ENCODE measurements at places on chromosomes 12 and 14.

GRCh38 chr12:121184425-121184824 is 25.5 kb upstream of the P2RX4 start:
- no peak for DNase-seq

DNA sequence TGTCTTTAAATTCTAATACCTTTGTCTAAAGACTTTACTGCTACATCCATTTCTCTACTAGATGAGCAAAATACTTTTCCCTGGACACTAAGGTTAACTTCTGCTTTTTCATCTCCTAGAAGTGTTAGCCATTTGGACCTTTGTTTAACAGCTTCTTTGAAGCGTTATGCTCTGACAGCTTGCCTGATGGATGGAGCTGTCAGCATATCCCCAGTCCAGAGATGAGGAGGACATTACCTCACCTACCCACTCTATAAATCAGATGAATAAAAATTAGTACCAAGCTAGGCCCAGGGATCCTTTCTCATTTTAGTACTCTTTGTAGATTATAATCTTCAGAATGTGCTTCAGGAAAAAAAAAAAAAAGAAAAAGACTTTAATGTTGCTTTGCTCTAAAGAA is 222.7 kb downstream of the PELI2 start:
- DNase-seq: no peak

DNA sequence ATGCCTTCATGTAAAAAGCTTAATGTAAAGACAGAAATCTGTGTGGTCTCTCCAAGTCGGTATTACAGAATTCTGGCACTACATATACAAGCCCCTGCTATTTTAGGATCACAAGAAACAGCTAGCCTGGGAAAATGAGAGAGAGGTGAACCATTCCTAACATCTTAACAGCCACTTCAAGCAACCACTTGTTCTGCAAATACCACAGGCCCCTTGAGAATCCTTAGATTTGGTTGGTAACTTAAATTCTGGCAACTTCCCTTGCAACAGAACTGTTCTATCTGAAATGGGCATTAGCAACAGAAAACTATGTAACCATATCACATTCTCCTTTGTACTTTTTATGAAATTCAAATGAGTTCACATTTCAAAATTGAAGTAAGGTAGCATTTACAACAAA is 68.5 kb downstream of the SPPL3 start:
- DNase-seq: no peak

DNA sequence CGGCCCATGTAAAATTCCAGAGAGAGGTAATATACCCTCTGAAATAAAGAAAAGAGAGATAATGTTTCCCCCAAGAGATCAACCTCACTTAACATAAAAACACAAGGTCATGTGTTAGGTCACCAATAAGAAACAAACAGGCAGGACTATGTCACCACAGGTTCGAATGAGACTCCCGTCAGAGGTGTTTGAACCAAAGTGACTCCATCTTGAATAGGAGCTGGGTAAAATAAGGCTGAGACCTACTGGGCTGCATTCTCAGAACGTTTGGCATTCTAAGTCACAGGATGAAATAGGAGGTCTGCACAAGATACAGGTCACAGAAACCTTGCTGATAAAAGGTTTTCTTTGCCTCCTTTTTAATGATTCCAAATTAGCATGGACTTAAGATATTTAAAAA is 6.5 kb downstream of the PYGL start:
- DNase-seq: no peak

DNA sequence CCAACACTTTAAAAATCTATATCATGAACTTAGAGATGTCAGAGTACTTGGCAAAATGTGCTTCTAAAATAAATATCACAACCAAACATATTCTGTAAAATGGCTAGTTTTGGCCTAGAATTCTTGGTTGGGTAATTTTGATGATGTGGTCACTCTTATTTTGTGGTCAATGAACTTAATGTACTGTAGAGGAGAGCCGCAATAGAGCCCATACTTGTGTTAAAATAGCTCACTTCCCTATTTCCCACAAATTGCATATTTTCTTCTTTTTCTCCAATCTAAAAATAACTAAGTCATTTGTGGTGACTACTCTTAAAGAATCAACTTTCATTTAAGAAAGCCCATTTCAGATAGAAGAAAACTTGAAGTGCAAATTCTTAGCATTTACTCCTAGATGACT is 619.4 kb downstream of the CCER1 start:
- no peak for DNase-seq

DNA sequence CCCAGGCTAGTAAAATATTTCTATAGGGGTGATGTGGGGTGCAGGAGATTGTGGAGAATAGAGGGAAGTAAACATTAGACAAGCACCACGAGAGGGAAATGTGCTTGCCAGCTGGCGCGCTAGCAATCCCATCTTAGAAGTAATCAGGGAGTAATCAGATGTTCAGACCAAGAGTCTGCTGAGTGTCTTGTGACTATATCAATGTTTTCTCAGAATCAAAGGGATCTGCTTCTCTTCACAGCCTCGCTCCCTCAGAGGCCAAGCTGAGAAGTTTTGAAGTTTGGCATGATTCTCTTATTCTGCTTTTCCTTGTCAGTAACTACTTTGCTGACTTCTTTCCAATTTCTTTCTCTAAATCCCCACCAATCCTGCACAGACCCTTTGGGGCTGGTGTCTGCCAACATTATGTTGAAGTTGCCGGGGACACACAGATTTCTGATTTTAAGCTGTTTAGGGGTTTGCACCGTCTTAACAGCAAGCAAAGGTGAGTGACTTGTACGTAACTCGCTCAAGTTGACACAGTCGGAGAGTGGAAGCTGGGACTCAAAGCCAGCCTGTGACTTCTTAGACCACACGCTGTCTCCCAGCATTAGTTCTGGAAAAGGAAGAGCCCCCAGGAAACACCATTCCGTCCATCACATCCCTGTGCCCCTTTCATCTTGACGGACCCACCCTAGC is 22.0 kb upstream of the TSPAN9 start:
- no peak for DNase-seq

DNA sequence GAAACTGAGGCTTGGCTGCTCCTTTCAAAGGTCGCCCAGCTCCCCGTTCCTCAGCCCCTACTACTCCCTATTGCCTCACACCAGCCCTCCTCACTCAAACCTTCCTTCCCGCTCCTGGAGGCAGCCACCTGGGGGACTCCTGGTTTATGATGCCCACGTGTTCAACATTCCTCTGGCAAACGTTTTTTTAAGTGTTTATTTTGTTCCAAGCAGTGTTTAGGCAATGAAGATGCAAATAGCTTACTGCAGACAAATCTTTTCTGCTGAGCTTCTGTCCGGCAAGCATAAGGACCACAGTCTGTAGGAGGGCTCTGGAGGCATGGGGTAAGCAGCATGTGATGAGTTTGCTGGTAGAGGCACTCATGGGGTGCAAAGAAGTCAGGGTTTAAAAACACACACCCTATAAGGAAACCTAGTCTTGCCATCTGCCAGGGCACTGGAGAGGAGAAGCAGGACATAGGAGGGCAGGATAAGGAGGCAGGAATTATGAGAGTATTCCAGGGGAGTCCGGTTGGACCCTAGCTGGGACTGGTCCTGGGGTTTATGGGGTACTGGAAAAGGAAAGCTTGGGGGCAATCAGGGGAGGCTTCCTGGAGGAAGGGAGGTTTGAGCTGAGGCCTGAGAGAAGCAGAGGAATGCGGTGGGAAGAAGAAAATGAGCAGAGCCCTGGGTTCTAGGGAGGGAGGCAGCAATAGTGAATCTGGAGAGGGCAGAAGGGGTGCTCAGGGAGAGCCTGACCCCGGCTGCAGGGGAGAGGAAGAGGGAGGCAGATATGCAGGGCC is 123.3 kb downstream of the NCOR2 start:
- DNase-seq: no peak

GRCh38 chr14:89473569-89473968 is 56.5 kb upstream of the FOXN3 start:
- DNase-seq: no peak

GRCh38 chr12:64691795-64692583 is 67.2 kb downstream of the GNS start:
- DNase-seq: no peak

- no peak for DNase-seq
Observed at GRCh38 chr12:69952890-69953289, 127.9 kb downstream of the MYRFL start.

DNA sequence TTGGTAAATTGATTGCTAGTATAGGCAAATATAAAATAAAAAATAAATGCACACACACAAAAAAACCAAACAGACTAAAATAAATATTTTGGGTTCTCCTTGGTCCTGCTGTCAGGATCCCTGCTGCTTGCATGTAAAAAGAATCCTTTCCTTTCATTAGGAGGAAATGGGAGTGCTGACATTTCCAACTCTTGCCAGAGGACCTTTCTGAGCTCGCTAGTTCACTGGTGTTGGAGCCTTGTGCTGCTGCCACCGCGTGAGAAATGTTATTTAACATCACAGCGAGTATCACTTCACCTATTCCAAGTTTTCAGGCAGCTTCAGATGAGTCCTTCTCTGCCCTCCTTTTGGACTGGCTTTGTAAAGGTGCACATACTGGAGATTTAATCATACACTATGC is 358.9 kb downstream of the NPAS3 start:
- DNase-seq: no peak

- no peak for DNase-seq
Observed at GRCh38 chr14:89702876-89703200, 251.7 kb downstream of the EFCAB11 start.

- no peak for DNase-seq
Observed at GRCh38 chr12:52356031-52356761, 11.1 kb downstream of the KRT85 start.

DNA sequence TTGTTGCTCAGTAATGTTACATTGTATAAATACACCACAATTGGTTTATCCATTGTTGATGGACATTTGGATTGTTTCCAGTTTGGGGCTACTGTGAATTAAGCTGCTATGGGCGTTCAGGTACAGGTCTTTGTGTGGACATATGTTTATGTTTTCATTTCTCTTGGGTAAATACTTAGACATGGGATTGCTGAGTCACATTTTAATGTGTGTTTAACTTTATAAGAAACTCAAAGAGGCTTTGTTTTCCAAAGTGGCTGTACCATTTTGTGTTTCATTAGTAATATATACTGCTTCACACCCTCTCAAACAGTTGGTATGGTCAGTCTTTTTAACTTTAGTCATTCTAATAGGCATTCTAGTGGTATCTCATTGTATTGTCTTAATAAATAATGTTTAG is 225.0 kb downstream of the SPTSSA start:
- no peak for DNase-seq

- no peak for DNase-seq
Observed at GRCh38 chr14:26400373-26400772, 197.5 kb downstream of the NOVA1 start.

DNA sequence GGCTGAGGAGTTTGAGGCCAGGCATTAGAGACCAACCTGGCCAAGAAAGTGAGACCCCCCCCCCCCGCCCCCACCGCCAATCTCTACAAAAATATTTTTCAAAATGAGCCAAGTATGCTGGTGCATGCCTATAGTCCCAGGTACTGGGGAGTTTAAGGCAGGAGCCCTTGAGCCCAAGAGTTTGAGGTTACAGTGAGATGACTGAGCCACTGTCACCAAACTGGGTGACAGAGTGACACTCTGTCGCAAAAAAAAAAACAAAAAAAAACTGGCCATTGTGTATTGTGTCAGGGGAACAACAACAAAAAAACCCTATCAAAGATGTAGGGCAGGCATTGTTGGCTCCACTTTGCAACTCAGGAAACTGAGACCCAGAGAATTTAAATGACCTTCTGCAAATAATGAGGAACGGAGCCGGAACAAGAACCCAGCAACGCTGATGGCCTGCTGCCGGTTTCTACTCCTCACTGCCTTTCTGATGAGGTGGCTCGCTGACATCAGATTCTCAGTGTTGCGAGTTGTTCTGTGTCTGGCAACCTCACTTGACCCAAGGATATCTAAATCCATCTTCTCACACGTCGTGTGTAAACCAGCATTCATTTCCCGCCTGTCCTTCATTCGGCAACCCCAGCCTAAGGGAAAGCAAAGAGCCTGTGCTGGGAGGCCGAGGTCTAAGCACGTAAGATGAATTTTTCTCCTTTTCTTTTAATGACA is 195.2 kb upstream of the CRY1 start:
- no peak for DNase-seq

DNA sequence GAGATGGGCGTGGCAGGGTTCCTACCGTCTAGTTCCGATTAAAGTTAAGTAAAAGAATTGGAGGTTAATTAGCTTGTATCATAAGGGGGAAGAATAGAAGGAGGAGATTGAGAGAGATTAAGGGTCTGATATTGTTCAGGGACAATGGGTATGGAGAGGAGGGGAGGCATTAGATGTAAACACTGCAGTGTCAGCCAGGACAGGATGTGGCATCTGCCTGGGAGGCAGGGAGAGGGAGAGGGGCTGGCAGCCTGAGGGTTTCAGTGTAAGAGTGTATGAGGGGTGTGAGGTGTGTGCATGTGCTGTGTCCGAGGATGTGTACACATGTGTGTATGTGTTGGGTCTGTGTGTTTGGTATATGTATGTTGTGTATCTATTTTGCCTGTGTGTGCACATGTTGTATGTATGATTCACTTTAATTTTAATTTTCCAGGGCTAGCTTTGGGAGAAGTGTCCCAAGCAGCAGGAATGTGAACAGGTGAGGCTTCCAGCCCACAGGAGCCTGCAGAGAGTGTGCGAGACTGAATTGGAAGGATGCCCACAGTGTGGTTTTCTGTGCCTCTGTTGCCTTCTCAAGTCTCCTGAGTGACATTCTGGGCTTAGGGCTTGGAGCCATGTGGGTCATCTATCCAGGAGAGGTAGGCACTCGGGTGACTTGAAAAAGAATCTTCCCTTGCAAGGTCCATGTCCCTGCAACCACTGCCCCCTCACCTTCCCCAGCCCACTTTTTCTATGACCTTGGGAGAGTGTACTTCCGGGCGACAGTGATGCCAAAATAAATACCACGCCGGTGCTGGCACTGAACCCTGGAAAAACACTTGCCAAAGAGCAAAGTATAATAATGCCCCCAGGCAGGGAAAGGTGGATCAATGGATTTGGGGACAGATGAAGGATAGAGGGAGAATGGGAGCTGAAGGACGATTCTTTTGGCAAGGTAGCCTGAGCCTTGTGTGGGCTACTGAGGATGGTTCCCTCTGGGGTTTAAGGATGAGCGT is 36.8 kb upstream of the DCD start:
- no peak for DNase-seq

GRCh38 chr12:114835031-114835430 is 151.1 kb upstream of the TBX3 start:
- DNase-seq: no peak

DNA sequence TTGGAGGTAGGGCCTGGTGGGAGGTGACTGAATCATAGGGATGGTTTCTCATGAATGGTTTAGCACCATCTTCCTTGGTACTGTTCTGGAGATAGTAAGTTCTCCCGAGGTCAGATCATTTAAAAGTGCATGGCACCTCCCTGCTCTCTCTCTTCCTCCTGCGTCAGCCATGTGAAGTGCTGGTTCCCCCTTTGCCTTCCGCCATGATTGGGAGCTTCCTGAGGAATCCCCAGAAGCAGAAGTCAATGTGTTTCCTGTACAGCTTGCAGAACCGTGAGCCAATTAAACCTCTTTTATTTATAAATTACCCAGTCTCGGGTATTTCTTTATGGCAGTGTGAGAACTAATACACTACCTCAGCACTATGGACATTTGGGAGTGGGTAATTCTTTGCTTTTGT is 4.8 kb upstream of the LGMN start:
- DNase-seq: no peak

Data from stimulated activated CD8-positive, alpha-beta memory T cell treated with anti-CD3 and anti-CD28 coated beads, Interleukin-15, amount 100 ng/mL, for 4 hours (primary cell).